ENCODE measurements at places on chromosomes 1 and 21. TPM values are rescaled to one million over a fixed set of nuclear protein-coding genes. Genes with fewer than 3 reads are reported as not detected.

LCE2C gene
- not detected for total RNA-seq

LYSMD1 gene
- 2.3 TPM for total RNA-seq

DCDC2B gene
- total RNA-seq, result not detected

LCK gene
- total RNA-seq, result 1.8 TPM

MPZL1 gene
- 29.9 TPM for total RNA-seq

OR2G6 gene
- total RNA-seq, result not detected

HTR6 gene
- not detected for total RNA-seq

LMOD1 gene
- 81.1 TPM for total RNA-seq

GRCh38 chr1:207316622-207317391 is 4.7 kb upstream of the CD55 start:
- peak overlapping the region; percentile 77 for H3K27ac ChIP-seq
- DNase-seq, result peak; percentile 80
- no peaks in the 10 kb centered on the region for H3K36me3 ChIP-seq
- no peak overlapping the region for H3K4me3 ChIP-seq
- H3K27me3 ChIP-seq, result no peaks in the 10 kb centered on the region

GRCh38 chr1:109931189-109931731 is 20.6 kb downstream of the CSF1 start:
- H3K27me3 ChIP-seq, result no peaks in the 10 kb centered on the region
- H3K4me3 ChIP-seq, result no peak overlapping the region
- peak overlapping the region; percentile 81 for H3K27ac ChIP-seq
- peak; percentile 92 for DNase-seq

GRCh38 chr1:106536741-106537140 is 519.7 kb upstream of the PRMT6 start:
- H3K27me3 ChIP-seq, result no peaks in the 10 kb centered on the region
- H3K4me3 ChIP-seq, result no peak overlapping the region
- H3K4me1 ChIP-seq, result no peaks in the 10 kb centered on the region
- H3K27ac ChIP-seq, result no peak overlapping the region

- no peak overlapping the region for H3K4me3 ChIP-seq
- peaks cover 13% of the 10 kb centered on the region for H3K4me1 ChIP-seq
- no peaks in the 10 kb centered on the region for H3K27me3 ChIP-seq
- DNase-seq, result no peak
- no peak overlapping the region for H3K27ac ChIP-seq
Measured at GRCh38 chr1:47196622-47197021, 6.8 kb upstream of the PDZK1IP1 start.

DNA sequence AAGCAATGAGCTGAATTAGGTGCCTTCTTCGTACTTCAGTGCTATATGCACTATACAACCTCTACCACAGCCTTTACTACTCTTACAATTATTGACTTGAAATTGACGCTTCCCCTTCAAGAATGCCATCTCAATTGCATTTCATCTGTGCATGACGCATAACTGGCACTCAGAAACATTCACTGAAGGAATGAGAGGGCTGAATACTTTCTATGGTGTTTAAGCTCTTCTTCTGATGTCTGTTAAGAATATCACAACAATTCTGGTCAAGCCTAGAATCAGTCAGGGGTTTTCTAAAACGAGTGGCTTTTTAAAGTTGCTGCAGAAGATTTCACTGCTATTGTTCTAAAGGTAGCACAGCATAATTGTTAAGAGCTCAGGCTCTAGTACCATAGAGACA is 11.5 kb downstream of the DENND1B start:
- no peaks in the 10 kb centered on the region for H3K4me1 ChIP-seq
- H3K36me3 ChIP-seq, result no peaks in the 10 kb centered on the region
- H3K27ac ChIP-seq, result no peak overlapping the region
- DNase-seq, result no peak
- no peak overlapping the region for H3K4me3 ChIP-seq
- no peaks in the 10 kb centered on the region for H3K27me3 ChIP-seq

GRCh38 chr21:46145840-46146691 is 9.3 kb downstream of the FTCD start:
- H3K36me3 ChIP-seq, result no peaks in the 10 kb centered on the region
- no peak overlapping the region for H3K27ac ChIP-seq
- peaks cover 3% of the 10 kb centered on the region for H3K27me3 ChIP-seq
- no peak overlapping the region for H3K4me3 ChIP-seq
- no peak for DNase-seq
- H3K4me1 ChIP-seq, result peaks cover 6% of the 10 kb centered on the region

GRCh38 chr1:2462819-2463218 is 13.3 kb upstream of the PLCH2 start:
- H3K27ac ChIP-seq, result no peak overlapping the region
- H3K4me3 ChIP-seq, result no peak overlapping the region
- H3K36me3 ChIP-seq, result no peaks in the 10 kb centered on the region
- DNase-seq, result peak; percentile 30

GRCh38 chr1:3907621-3908165 is 7.6 kb upstream of the C1orf174 start:
- no peaks in the 10 kb centered on the region for H3K36me3 ChIP-seq
- DNase-seq, result no peak
- H3K27ac ChIP-seq, result no peak overlapping the region
- H3K4me3 ChIP-seq, result no peak overlapping the region
- H3K27me3 ChIP-seq, result peaks cover 11% of the 10 kb centered on the region

DNA sequence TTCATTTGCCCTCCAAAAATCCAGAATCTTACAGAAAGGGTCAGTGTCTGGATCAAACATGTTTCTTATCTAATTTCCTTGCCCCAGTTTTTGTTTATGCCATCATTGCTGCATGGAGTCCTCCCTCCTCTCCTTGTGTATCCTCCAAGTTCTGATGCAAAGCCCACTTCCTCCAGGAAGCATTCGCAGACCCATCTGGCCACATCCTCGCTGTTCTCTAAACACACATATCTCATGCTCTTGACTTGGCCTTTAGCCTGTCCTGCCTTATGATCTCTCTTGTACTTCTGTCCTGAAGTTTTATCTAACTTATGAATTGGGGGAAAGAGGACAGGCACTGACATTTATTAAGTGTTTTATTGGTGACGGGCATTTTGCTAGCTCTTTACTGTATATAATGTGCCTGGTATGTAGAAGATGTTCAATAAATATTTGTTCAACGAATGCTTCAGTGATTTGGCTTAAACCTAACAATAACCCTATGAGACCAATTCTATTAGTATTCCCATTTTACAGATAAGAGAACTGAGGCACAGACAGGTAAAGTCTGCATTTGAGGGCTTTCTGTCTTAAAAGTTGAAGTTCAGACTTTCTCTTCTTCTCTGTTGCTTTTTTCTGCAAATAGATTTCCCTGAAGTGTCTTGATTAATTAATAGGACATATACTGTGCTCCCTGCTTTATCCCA is 19.2 kb upstream of the ID3 start:
- peak overlapping the region; percentile 76 for H3K27ac ChIP-seq

GRCh38 chr21:20004367-20004766 is 993.8 kb upstream of the NCAM2 start:
- H3K4me3 ChIP-seq, result no peak overlapping the region
- no peak for DNase-seq
- no peak overlapping the region for H3K27ac ChIP-seq
- H3K27me3 ChIP-seq, result no peaks in the 10 kb centered on the region
- no peaks in the 10 kb centered on the region for H3K36me3 ChIP-seq

DNA sequence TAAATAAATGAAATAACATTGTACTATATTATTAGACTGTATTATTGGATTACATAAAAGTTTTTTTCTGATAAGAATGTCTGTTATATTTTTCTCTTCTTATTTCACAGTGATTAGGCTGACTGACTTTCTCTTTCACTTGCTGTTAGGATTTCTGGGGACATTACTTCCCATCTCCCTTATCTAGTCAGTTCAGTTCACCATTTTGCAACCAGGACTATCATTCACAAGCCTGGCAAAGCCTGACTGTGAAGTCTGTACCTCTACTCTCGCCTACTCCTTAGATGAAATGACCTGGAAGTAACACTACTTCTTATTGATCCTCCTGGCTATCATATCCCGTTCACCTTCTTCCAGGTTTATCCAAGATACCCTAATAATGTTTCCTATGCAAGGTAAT is 676.6 kb downstream of the USP25 start:
- no peak overlapping the region for H3K27ac ChIP-seq
- H3K4me3 ChIP-seq, result no peak overlapping the region
- no peaks in the 10 kb centered on the region for H3K36me3 ChIP-seq
- no peak for DNase-seq
- no peaks in the 10 kb centered on the region for H3K27me3 ChIP-seq

DNA sequence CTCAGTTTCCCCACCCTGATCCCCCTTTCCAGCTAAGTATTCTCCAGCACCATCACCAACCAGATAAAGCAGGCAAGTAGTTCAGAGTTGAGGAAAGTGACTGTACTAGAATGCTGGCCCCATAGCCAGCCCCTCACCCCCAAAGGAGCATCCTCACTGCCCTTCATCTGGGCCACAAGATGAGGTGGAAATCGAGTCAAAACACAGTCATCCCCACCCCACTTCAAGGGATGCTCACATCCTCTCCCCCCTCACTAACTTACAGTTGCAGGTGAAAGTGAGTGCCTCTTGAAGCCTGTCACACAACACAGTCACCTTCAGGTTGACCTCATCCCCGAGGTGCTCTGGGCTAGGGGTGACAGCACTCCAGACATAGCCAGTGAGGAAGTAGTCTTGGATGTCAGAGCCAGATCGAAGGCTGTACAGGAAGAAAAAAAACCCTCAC is 30.4 kb downstream of the PIK3C2B start:
- H3K36me3 ChIP-seq, result peaks cover 14% of the 10 kb centered on the region
- peaks cover 61% of the 10 kb centered on the region for H3K4me1 ChIP-seq
- no peaks in the 10 kb centered on the region for H3K27me3 ChIP-seq
- peak overlapping the region; percentile 71 for H3K27ac ChIP-seq
- DNase-seq, result no peak
- no peak overlapping the region for H3K4me3 ChIP-seq

DNA sequence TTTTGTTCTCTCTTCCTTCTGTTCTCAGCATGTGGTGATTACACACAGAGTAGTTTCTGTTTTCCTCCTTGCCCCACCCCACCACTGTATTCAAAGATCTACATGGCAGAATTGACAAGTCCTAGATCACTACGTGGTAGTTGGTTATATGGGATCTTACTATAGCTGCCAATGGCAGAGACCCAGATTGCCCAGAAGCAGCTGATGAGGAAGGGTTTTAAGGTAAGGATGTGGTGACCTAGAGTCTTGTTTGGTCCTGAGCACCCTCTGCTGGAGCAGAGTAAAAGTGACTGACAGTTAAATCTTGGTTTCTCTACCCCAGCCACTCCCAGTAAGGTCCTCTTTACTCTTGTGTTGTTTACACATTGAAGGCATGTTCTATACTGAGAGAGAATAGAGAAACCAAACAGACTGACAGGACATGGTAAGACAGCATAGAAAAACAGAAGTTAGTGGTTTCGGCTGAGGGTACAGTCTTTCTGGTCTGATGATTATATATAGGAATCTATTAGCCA is 22.8 kb upstream of the STRIP1 start:
- no peak overlapping the region for H3K27ac ChIP-seq
- peaks cover 80% of the 10 kb centered on the region for H3K36me3 ChIP-seq
- peak; percentile 33 for DNase-seq
- H3K4me3 ChIP-seq, result no peak overlapping the region
- peaks cover 37% of the 10 kb centered on the region for H3K4me1 ChIP-seq

DNA sequence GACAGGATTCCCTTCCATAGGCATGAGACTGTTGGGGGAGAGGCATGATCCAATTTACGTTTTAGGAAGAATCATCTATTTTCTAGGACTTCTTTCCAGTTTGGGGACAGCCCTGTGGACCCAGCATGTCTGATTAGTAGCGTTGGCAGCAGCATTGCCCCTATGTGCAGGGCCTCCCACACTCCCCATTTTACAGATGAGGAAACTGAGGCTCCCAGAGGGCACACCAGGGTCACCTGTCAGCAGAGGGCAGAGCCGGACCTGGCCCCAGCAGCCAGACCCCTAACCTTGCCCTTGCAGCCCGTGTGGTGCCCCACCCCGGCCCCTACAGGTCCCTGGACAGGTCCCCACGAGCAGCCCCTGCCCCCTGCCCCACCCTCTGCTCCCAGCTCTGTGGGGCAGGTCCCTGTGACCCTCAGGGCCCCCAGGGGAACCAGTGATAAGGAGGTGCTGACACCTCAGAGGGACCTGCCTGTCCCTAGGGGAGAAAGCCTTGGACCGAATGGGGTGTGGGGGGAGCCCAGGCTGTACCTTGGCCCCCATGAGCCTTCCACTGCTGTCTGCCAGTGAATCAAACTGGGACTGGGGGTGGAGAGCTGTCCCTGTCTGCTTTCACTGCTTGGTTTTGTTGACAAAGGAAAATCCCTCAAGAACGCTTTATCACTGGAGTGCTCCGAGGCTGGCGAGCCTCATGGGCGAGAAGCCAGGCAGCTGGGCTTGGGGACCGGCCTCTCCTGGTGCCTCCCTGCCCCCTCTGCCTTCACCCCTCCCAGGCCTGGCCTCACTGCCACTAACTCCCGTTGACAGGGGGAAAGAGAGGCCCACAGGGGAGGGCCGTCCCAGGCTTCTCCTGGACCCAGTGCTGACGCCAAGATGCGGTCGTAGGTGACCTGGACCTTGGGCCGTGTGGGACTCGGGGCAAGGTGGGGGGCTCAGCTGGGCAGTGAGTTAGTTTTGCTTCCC is 39.4 kb upstream of the CCDC27 start:
- peak; percentile 54 for DNase-seq
- peaks cover 8% of the 10 kb centered on the region for H3K4me1 ChIP-seq
- H3K27ac ChIP-seq, result no peak overlapping the region
- no peaks in the 10 kb centered on the region for H3K36me3 ChIP-seq
- H3K27me3 ChIP-seq, result peaks cover 100% of the 10 kb centered on the region
- no peak overlapping the region for H3K4me3 ChIP-seq

DNA sequence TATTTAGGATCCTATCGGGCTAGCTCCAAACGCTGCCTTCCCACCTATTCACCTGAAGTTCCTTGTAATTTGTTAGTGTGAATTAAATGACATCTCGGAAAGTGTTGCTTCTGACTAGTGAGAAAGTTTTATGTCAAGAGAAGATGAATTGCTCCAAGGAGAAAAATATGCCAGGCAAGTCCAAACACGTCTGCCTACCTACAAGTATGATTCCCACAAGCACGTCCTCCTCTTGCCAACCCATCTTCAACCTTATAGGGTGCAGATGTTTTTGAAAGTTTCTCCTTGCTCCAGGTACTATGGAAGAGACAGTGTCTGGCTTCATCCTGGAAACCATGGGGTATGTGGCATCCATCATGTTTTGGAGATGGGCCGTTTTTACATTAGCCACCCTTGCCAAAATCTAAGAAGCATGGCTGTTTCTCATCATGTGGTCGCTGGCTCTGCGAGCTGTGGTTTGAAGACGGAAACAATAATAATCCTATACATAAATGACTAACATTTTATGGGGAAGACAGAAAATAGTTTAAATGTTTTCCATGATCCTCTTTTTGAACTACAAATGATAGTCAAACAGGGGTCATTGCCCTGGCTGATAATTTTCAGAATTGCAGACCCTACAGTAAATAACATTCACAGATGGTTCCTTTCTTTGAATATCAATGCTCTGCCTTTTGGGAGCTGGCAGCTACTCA is 505.8 kb downstream of the SMYD3 start:
- no peak overlapping the region for H3K4me3 ChIP-seq
- DNase-seq, result no peak
